ENCODE measurements at places on chromosomes 7 and 10.

DNA sequence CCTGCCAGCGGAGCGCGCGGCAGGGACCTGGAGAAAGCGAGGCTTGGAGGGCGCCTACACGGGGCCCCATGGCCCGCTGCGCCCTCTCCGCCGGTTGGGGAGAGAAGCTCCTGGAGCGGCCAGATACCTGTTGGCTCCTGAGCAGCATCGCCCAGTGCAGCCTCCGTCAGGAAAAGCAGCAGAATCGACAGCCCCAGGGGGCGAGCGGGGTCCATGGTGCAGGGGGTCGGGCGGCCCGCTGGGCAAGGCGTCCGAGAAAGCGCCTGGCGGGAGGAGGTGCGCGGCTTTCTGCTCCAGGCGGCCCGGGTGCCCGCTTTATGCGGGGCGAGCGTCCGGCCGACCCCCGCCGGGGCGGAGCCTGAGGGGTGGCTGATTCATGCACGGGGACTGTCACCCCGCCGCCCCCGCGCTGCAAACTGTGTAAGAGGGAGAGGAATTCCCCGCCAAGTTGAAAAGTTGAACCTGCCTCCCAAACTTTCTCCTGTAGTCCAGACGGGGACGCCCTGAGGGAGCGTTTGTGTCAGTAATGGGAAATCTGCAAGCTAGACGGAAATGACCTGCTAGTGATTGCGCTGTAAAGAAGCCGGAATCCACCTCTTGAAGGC is at the start of gene TFPI2:
Gene TFPI2 (minus strand): TSS at position 290 of the 605 bp plus-strand sequence. CDS start 75 bp downstream, at position 215.
- DNase-seq: peak; percentile 77

- no peak for DNase-seq
Measured at GRCh38 chr7:104983076-104983577, 30.9 kb upstream of the KMT2E start.

- DNase-seq: no peak
Measured at GRCh38 chr10:111739125-111739873, 444.3 kb downstream of the GPAM start.

- no peak for DNase-seq
Measured at GRCh38 chr7:39623732-39624441, 515 bp downstream of the RALA start.

DNA sequence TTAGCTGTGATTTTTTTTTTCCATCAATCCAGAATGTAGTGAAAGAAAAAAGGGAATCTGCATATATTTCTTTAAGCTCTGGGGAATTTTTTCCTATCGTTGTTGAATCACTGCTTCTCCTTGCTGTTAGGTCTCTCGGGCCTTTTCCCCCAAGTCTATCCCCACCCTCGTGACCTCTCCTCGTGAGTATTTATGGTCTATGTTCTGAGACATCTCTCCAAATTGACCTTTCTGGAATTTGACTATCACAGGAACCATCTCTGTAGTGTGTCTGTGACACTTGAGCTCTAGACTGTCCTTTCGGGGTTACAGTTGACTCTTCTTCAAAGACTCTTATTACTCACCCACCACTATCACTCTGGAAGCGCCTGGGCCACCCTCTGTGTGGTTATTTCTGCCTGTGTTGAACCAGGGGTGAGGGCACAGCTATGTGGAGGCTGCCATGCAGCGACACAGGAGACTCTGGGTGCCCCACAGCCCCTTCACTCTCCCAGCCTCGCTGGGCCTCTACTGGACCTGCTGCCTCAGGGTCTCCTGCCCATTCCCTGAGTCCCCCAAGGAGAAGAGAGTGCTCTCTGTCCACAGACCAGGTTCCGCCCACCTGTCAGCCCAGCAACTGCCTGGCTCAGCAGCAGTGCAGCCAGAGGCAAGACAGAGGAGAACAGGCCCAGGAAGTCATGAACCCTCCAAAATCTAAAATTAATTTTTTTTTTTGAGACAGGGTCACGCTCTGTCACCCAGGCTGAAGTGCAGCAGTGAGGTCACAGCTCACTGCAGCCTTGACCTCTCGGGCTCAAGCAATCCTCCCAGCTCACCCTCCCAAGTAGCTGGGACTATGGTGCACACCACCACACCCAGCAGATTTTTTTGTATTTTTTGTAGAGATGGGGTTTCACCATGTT is 45.7 kb upstream of the PTPRN2 start:
- DNase-seq: no peak

GRCh38 chr7:70696201-70696754 is 435.7 kb upstream of the GALNT17 start:
- DNase-seq: peak; percentile 45

DNA sequence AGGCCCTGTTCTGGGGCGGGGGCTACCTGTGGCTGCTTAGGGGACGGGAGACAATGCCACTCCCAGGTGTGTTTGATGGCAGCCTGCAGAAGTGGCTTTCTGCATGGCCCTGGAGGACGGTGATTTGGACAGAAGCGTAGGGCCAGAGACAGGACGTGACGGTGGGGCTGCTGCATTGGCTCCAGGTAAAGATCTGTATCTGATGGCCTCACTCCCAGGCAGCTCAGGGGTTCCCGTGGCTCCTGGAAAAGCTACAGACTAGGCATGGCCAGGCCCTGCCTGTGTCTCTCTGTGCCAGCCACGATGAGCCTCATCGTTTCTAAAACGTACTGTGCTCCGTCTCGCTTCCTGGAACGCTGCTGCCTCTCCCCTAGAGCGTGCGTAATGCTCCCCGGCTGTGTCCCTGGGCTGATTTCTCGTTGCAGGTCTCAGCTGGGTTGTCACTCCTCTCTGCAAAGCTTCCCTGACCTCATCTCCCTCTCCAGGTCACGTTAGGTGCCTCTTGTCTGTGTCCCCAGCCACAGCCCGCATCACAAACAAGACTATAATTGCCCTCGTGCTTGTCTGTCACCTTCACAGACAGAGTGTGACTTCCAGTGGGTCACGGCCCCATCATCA is 12.6 kb downstream of the GTF2IRD1 start:
- DNase-seq: no peak

DNA sequence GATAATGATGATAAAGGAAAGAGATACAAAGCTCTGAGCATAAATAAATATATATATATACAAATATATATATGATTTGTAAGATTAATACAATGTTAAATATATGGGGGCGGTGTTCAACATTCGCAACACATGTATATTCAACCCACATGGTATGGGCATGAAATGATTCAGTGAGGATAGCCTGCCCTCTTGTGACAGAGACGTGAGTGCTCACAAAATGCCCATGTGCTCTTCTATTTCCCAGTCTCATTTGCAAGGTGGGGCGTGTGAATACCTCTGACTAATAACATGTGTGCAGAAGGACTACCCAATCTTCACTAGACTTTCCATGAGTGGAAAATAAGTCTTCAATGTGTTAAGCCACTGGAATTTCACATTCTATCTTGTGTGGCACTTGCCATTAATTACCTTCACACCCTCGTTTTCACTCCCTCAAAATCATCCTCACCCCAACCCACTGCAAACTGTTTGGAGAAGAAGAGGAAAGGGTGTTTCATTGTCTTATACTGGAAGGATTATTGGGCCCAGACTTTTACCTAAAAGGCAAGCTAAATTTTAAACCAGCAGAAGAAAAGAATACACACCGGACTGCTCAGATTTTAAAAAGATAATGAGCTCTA is 26.9 kb downstream of the ASAH2 start:
- DNase-seq: peak; percentile 78

DNA sequence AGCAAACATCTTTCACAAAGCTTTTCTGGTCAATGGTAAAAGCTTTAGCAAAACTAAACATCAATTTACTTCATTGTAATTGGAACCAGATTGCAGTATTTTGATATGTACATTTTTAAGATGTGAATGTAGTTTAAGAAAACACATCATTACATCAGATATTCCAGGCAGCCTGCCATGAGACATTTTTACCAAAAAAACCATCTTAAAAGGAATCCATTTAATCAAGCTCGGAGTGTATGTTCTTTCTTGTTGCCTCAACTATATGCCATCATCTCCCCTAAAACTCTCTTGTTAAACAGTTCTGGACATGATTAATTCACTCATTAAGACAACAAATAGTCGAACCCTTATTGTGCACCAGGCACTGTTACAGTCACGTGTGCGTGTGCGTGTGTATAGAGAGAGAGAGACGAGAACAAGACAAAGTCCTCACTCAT is 97.5 kb downstream of the UBE2H start:
- peak; percentile 95 for DNase-seq

Data from iris pigment epithelial cell (primary cell).